NCI-H524 treated with DMSO at 0.1 percent for 48 hours (cell line): ENCODE measurements at places on chromosomes 3 and 15.
A peak's percentile ranks its signal among the peaks of the same experiment; 100 is the strongest.

GRCh38 chr3:187265461-187265955 lies 26.0 kb downstream of the MASP1 start:
- DNase-seq, result no peak

DNA sequence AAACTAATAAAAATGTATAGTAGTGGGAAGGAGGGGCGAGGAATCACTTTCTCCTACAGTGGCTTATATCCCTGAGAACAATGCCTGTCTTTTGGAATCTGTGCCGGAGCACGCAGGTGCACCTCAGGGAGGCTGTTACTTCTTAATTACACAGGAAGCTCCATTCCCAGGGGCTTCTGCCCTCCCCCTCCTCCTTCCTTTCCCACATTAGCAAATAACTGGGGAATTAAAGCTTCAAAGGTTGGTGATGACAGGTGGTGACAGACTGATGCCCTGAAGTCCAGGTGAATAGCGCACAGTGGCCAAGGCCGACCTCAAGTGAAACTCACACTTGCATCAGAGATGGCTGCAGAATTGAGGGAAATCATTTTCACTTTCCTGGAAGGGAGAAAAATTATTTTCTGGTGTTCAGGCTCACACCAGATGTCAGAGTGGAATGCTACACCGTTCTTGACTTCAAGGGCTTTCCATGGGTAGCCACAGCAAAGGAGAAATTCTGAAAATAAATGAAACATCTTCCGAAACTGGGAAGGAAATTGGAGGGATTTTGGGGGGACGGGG lies 3.7 kb downstream of the GRAMD2A start:
- DNase-seq, result no peak

- DNase-seq, result no peak
These were observed 24.0 kb upstream of the CHCHD6 start for GRCh38 chr3:126679831-126680666.

- no peak for DNase-seq
These were observed 19.0 kb downstream of the FBLN2 start for GRCh38 chr3:13567684-13568514.

DNA sequence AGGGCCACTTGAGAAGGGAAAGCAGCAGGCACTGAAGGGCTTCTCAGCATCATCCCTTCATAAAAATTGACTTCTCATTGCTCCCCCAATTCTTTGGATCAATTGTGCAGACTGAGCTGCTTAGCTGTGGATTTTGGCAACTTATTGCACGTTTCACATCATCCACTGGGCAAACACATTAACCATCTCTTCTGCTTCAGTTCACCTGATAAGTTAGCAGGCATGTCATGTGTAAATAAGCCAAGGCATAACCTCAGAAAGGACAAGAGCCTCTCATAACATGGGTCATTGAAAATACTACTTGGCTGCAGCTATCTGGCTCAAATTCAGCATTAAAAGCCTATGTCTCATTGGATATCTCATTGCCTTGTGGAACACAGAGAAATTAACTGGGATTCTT lies 366.5 kb downstream of the LRRC3B start:
- DNase-seq, result no peak

DNA sequence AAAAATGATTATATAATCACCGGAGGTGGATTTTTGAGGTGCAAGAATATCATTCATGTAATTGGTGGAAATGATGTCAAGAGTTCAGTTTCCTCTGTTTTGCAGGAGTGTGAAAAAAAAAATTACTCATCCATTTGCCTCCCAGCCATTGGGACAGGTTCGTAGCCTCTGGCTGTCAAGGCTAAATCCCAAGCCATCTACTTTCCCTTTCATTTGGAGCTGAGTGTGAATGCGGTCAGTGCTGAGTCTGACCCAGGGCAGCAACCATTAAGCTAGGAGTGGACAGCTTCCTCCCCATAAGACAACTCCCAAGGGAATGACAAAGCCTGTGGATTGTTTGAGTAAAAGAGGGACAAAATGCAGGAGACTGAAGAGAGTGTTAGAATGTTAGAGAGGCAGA lies 33.6 kb downstream of the PARP14 start:
- no peak for DNase-seq

DNA sequence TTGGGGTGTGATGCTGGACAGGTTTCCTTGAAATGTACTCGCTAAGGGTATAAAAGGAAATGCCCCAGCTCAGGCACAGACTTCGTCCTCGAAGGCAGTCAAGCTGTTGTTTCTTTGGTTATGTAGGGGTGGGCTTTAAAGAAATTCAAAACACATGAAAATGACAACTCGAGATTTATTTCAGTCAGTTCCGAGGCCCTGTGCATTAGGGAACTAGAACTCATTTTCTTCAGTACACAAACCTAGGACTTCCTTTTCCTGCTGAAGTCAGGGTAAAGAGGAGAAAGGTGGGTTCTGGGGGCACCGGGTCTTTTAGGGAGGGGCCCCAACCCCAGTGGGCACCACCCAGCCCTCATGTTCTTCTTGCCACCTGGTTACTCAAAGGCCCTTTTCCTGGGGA lies 7.7 kb downstream of the CCR9 start:
- no peak for DNase-seq

DNA sequence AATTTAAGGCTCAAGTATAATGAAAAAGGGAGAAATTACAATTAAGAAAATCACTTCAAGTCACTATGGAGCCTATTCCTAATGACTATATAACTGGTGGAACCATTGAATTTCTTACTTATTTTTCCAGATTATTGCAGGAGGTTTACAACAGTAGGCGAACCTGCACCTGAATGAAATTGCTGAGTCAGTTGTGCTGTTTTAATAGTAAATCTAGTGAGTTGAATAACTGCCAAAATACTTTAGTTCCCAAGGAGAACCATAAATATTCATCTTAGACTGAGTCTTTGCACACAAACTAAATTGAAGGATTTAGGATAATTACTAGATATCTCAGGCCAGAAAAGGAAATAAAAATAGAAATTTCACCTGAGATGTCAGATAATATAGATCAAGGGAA lies 1052.8 kb downstream of the NAALADL2 start:
- no peak for DNase-seq

- no peak for DNase-seq
These were observed 40.0 kb downstream of the USP3 start for GRCh38 chr15:63544258-63545026.

DNA sequence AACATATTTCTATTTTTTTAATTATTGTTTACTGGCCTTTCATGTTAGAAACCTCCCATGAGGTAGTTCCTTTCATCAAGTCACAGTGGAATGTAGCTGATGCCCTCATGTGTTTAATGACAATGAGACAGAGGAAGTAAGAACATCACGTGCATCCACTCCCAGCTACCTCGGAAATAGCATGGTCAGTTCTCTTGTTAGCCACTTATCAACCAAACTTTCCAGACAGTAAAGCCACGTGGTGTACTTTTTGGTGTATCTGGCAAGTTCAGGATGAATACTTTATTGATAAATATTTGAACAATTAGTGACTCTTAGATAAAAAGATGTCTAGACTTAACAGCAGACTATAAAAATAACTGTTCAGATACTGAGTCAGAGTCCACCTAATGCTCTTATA lies 781.7 kb downstream of the MECOM start:
- no peak for DNase-seq

DNA sequence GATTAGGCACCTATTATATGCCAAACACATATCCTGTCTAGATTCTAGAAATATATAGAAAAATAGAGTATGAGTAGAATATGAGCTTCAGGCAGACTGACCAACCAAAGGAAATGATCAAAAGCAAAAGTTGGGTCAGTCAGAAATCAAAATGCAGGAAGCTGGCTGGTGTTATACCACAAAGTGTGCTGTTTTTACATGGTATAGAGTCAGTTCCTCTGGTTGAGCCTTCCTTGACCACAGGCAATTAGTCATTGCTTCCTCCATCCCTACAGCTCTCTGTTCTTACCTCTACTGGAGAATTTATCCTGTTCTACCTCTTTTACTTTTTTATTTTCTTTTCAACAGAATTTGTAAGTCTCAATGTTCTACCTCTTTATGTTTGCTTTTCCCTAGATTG lies 149.8 kb downstream of the TMCO5A start:
- no peak for DNase-seq

- peak; percentile 94 for DNase-seq
These were observed 214.9 kb downstream of the TCF12 start for GRCh38 chr15:57133127-57133968.

DNA sequence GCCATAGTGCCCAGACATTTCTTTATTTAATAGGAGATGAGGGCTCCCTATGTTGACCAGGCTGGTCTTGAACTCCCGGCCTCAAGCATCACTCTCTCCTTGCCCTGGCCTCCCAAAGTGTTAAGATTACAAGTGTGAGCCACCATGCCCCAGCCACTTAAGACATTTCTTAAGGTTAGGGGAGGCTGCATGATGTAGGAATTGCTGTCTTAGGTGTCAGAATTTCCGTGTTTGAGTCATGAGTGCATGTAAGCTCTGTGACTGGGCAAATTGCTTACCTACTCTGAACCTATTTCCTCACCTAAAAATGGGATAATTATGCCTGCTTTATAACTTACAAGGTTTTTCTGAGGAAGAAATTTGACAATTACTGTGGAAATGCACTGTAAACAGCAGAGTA lies 34.2 kb upstream of the SIAH2 start:
- no peak for DNase-seq

- DNase-seq, result peak; percentile 37
These were observed 654 bp downstream of the PIK3CA start for GRCh38 chr3:179148616-179149405.

DNA sequence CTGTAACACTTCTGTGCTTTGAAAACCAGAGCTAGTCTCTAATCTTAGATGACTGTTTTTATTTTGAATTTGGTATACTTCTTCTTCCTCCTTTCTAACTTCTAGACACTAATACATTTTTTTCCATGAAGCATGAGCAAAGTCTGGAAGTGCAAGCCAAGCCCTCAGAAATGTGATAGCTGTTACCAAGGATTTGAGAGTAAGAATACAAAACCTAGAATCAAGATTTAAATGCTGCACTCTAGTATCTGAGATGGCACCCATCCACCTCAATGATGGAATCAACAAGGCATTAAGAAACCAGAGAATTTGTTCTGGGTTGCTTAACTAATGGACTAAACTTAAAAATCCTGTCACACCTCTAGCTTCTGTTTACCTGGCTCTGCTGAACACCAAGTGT lies 9.2 kb downstream of the FEZF2 start:
- DNase-seq, result no peak

GRCh38 chr3:101303836-101304235 lies 16.5 kb downstream of the IMPG2 start:
- no peak for DNase-seq

GRCh38 chr3:33115024-33115768 lies 1.4 kb downstream of the CRTAP start:
- DNase-seq, result no peak

GRCh38 chr15:80752204-80752603 lies 27.0 kb upstream of the CEMIP start:
- no peak for DNase-seq

GRCh38 chr3:140399871-140400270 lies 278.0 kb upstream of the TRIM42 start:
- DNase-seq, result no peak

DNA sequence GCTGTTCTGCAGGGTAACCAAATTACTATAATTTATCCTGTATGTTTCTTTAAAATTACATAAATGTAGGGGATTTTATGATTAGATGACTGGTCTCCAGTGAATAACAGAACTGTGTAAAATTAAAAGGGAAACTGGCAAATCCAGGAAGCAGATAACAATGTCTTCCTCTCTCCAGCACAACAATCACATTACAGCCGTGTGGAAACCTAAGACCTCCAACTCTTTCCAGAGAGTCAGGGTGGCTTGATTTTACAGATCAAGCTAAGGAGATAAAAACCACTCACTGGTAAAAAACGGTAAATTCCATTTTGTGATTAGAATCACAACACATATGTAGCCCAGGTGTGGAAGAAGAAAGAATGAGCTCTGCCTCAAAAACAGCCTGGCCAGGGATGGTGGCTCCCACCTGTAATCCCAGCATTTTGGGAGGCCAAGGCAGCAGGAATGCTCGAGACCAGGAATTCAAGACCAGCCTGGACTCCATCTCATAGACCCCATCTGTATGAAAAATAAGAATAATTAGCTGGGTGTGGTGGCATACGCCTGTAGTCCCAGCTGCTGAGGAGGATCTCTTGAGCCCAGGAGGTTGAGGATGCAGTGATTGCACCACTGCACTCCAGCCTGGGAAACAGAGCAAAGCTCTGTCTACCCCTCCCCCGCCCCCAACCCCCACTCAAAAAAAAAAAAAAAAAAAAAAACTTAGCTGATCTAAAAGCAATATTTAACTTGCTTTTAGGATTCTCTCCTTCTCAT lies 29.0 kb downstream of the IL17RD start:
- DNase-seq, result no peak

GRCh38 chr3:46676601-46677410 lies 16.7 kb downstream of the ALS2CL start:
- DNase-seq, result no peak

GRCh38 chr15:81333363-81333762 lies 9.4 kb upstream of the STARD5 start:
- DNase-seq, result no peak

DNA sequence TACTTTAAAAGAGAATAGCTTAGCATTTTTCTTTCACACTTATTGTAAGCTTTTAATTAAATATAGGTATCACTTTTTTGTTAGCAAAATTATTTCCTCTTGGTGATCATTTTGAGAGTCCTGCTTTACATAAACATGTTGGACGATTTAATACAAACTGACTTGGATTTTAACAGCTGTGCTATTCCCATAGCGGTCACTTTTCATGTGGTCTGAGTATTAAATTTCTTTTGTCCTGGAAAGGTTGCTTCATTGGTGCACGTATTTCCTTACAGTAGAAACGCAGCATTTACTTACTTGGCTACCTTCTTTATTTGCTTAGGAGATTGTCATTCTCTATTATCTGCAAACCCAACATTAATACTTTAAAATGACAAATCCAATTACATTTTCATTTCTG lies 109.4 kb downstream of the ATG7 start:
- DNase-seq, result peak; percentile 1

GRCh38 chr15:50066202-50066601 lies 52.8 kb downstream of the ATP8B4 start:
- no peak for DNase-seq

GRCh38 chr3:34777386-34777785 lies 861.9 kb upstream of the ARPP21 start:
- no peak for DNase-seq

DNA sequence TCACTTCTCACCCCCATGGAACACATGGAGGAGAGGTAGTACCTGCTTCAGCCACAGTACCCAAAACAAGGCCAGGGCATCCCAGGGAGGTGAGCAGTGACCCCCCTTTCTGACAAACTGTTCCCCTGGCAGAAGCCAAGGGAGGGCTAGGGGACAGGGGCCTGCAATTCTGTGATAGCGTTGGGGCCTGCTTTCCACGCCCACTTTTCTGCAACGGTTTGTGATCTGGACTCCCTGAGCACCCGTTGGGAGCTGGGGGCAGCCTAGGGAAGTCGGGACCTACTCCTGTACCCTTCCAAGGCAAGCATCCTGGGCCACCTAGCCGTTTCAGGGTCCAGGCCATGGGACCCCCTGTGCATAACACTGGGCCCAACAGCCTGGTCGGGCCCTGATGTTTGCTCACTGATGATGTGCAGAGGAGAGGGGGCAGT lies 996 bp upstream of the DNAJA4 start:
- DNase-seq, result no peak

DNA sequence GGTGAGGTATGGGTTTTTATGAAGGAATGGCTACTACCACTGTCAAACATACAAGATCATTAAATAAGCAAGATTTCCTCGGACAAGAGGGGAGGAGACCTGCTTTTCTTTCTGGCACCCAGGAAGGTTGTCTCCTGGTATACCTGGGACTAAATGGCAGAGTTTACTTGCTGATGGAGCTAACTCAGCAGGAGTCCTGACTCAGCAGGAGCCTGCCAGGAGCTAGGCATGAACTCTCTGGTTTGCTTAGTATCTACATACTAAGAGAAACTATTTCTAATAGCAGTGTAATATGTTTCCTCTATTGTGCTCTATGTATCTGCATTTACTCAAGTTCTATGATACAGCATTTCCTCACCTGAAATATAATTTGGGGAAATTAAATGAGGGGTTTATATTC lies 404.2 kb downstream of the RSL24D1 start:
- no peak for DNase-seq
